ENCODE measurements at places on chromosomes 12 and 14.

DNA sequence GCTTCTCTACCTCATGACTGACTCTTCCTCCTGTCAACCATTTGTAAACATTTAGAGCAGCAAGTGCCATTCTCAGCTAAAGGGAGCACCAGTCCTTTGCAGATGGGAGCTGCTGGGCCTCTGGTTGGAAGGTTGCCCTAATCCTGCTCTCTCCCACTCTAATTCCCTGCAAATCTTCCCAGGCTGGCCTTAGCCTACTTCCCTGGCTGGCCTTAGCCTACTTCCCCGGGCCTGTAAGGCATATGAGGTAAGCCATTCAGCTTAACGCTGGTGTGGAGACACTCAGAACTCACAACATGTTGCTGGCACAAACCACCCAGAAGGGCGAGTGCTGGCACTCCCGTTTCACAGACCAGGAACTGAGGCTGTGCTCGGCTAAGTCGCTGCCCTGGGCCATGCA lies 69.0 kb downstream of the CPSF2 start:
- no peak for DNase-seq

DNA sequence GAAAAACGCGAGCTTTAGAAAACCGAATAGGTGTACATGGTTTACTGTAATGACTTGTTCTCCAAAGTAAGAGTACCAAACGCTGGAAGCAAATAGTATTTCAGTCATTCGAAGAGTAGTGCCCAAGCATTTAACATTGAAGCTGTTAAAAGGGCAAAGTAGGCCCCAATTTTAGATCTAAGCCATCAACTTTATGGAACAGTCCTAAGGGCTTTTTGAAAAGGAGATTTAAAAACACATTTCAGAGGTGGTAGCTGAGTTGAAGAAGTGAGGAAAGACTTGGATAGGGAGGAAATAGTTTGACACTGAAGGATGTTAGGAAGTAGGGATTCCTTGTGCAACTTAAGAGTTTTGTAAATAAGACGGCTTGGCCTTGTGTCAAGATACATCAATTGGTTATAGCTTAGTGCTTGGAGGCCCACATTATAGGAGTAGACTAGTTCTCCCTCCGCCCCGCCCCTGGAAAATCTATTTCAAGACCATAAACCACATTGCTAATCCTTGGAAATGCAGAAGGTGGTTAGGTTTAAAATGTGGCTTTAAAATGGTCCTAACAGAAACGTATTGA lies 783 bp upstream of the TUBA1B start:
- peak; percentile 14 for DNase-seq

GRCh38 chr14:102249981-102250380 lies 55.0 kb downstream of the MOK start:
- no peak for DNase-seq

GRCh38 chr12:130147875-130148596 lies 14.2 kb upstream of the FZD10 start:
- no peak for DNase-seq

DNA sequence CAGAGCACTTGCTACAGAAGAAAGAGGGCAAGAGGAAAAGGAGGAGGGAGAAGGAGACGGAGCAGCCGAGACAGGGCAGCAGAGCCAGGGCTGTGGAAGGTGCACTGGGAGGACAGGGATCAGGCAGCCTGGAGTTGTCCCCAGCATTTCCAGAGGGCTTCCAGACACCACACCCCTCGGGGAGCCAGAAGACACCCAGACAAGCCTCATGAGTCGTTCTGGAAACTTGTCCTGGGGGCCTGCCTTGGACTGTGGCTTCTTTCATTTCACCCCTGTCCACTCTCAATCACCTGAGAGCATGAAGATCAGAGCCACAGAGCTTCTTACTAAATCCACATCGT lies 14.1 kb downstream of the CMKLR1 start:
- no peak for DNase-seq

DNA sequence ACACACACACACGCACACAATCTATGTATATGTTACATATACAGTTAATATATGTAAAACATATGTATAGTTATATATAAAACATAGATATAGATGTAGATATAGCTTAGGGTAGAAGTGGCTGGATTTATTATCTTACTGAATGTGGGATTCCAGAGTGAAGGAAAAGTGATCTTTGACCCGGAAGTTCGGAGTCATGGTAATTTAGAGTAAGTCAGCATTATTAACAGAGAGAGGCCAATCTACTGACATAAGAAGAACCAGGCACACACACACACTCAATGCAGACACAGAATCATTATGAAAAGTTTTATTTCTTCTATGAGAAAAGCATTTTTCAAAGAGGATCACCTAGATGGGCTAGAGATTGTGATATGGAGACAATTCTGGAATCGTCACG lies 384.2 kb upstream of the NOVA1 start:
- DNase-seq, result no peak

DNA sequence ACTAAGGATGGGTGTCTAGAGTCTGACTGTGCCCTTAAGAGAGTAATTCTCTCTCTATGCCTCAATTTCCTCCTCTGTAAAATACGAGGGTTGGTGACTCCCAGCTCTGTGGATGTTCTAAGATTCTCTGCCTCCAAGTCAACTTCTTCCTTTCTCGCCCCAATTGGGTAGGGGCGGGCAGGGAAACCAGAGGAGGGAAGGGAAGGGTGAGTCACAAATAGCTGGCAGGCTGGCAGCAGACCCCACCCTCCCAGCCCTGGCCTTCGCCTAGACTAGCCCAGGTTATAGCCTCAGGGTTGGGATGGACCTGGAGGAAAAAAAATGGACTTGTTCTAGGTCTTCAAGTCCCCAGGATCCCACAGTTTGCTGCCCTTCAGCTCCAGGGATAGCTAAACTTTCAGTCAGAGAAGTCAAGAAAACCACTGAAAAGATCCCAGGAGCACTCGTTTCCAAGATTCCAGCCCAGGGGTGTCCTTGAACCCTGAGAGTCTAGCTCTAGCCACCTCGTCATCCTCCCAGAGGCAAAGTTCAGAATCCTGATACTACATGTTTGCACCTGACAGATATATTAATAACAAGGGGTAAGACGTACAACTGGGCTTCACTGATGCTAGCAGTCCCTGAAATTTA lies 2.3 kb downstream of the DGKA start:
- DNase-seq, result peak; percentile 45

DNA sequence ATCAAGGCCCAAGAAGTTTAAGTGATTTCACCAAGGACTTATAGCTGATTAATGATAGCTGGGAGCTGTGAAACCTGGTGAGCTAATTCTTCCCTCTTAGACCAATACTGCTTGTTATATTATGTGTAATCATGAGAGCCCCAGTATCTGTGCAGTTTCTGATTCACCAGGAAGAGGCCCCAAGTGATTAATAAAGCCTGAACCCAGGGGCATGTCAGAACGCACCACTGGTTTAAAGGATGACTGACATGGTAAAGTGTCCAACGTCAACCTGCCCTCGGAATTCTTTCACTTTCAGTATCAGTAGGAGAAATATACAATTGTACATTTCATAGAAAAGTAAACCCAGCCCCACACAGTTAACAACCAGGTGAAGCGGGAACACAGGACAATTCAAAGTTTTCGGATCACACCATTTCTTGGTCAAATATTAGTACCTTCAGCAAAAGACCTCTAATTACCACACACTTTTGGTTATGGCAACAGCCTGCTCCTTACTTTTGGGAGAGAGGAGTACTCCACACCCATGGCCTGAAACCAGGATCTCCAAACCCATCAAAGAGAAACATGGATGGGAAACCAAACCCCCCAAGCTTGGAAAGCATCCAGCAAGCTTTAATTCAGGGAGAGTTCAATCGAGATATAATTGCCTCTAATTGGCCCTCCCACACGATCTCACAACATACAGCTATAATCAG lies 28.5 kb downstream of the TMCC3 start:
- DNase-seq, result no peak

DNA sequence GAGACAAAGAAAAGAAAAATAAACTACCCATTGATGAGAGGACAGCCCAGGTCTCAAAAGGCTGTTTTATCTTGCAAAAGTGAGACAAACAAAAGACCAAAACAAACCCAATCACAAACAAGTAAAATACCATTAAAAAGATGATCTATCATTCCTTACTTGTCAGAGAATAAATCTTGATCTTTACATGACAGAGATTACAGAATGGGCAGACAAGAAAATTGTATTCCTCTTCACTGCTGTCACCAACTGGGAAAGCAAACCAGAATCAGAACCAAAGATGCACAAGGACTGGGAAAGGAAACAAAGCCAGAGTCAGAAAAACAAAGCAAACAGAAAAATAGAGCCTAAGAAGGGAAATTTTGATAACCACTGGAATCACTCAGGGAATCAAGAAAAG lies 444.0 kb upstream of the PDE3A start:
- DNase-seq, result no peak

DNA sequence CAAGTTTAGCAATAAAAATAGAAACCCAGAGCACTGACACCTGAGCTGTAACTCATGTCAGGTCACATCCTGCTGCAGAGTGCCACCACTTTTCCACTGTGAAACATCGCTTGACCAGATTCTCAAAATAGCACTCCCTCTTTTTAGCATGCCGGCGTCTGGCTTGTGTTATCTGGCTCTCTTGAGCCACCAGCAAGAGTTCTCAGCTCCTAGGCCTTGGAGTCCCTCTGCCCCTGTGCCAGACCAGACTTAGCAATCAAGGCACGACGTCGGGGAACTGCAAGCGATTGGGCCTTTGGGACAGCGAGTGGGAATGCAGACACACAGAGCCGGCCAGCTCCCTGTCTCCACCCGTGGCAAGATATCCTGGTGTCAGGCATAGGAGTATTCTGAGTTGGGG lies 52.5 kb downstream of the SPIC start:
- no peak for DNase-seq

GRCh38 chr12:122063694-122064024 lies 14.9 kb upstream of the MLXIP start:
- DNase-seq, result no peak

DNA sequence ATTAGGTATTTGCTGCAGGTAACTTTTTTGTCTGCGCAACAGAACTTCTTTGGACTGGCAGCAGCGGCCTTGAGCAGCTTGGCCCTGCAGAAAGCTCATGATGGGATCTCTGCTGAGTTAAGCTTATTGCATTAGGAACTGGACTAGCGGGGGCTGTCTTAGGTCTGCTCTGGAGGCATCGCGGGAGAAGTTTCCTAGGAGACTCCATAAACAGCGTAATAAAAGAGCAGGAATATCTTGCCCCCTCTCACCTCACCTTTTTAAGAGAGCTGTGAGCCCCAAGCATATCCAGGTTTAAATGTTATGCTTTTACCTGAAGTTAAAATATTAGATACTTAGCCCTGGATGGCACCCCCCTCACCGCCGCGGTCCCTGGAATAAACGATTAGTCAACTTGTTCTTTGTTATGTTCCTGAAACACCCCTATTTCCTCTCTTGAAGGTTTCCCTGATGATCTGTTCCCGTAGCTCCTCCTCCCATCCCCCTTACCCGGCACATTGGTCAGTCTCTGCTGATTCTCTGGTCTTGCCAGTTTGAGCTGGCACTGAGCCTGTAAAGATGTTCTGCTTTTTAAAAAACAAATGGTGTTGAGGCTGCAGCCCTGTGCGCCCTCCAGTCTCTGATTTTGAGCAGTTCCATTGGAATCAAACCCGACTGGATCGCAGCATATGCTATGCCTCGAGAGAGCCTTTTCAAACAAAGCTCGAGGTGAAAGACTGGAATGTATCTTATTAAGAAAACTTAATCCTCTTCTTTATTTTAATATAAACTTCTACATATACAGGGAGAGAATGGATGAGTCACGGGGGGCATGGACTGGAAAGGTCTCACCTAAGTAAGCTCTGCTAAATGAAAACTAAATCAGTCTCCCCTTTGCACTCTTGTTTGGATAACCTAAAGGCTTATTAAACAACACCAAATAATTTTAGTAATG lies 1.9 kb downstream of the MLXIP start:
- DNase-seq, result peak; percentile 73

DNA sequence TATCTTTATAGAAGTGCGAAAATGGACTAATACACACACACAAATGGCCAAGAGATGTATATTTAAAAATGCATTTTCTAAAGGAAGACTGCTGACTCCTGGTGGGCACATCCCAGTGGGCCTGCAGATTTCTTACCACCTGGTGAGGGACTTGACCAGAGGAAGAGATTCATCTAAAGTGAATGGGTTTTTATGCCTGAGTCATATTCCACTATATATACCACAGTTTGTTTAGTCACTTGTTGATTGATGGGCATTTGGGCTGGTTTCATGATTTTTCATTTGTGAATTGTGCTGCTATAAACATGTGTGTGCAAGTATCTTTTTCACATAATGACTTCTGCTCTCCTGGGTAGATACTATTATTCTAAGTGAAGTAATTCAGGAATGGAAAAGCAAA lies 277.3 kb downstream of the SLC16A7 start:
- no peak for DNase-seq

GRCh38 chr14:48035836-48036235 lies 360.4 kb upstream of the MDGA2 start:
- no peak for DNase-seq

DNA sequence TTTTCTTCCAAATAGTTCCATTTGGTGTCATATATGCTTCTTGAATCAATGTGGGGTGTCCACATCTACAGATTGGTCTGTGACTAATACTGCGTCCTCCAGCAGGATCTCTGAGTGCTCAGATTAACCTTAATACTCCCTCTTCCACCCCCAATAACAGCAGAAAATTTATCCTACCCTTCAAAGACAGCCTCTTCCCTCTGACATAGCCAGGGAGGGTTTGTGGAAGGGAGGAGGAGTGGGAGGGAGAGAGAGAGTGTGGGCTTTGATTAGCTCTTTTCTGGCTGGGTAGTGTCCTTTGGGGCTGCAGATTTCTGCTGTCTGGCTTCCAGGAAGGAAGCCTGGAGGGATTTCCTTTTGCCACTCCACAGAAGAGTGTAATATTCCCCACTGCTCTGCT lies 220.7 kb downstream of the TTC6 start:
- DNase-seq, result no peak

DNA sequence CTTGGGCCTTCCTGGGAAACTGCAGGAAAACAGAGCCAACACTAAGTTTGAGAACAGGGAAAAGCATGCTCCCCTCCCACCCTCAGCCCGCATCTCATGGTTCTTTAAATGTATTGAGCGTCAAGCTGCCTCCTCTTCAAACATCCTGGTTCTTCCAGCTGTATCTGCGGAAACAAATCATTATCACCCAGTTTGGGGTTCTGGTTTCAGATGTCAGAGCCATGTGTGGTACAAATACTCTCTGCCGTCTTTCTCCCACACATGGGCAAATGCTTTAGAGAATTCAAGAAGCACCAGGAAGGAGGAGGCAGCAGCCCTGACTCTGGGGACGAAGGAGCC lies 29.1 kb downstream of the JDP2 start:
- no peak for DNase-seq

DNA sequence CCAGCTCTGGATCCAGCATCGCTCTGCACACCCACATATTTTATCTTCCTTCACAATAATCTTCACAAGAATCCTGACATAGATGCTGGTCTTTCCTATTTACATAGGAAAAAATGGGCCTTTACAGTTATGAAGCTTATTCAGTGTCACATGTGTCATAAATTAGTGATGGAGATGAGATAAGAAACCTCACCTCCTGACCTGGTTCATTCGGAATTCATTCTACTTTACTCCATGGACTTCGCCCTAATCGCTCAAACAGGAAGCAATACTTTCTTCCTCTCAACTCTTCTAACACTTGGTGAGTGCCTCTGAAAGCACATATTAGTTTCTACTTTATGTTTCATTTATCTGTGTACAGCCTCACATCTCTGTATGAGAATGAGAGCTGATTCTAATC lies 12.0 kb upstream of the SINHCAF start:
- no peak for DNase-seq

All from AG08395 (cell line).